Stimulated activated CD8-positive, alpha-beta memory T cell treated with anti-CD3 and anti-CD28 coated beads, Interleukin-4, amount 100 ng/mL, for 4 hours (primary cell): ENCODE measurements at places on chromosomes 3 and 15.

- DNase-seq: no peak
Observed at GRCh38 chr3:65497236-65497635, 541.5 kb downstream of the MAGI1 start.

DNA sequence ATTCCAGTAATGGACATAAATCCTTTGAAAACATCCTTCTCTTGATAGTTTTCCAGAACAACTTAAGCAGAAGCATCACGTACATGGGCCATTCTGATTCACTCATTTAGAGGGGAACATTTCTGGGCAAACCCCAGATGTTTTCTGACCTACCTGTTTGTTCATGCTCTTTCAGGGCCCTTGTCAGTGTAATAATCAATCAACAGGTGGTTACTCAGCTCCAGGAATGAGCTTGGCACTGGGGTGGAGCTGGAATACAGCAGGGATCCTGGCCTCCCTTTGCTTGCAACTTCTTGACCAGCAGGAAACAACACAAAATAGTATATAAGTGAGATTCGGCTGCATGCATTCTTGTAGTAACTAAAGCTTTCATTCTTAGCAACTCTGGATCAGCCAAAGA lies 9.2 kb upstream of the UBE2E1 start:
- no peak for DNase-seq

- no peak for DNase-seq
Observed at GRCh38 chr15:74367296-74367854, at the start of gene CYP11A1. Gene CYP11A1 (minus strand): TSS chr15:74367646. CDS start chr15:74367585, 61 bp downstream.

DNA sequence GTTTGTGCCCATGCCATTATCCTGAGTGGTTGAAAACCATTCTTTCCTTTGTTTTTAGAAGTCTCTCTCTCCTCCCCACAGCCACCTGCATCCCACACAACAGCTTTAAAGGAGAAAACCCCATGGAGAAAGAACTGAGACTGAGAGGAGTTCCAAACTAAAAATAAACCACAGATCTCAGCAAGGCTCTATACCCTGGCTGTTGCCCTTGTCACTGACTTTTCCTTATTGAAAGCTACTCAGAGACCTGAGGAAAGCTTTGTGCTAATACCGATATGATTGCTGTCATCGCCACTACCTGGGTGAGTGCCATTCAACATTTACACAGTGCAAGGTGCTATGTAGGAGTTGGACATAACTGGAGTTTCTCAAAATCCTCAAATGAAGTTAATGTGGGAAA lies 55.5 kb upstream of the RASGRP1 start:
- DNase-seq: no peak

DNA sequence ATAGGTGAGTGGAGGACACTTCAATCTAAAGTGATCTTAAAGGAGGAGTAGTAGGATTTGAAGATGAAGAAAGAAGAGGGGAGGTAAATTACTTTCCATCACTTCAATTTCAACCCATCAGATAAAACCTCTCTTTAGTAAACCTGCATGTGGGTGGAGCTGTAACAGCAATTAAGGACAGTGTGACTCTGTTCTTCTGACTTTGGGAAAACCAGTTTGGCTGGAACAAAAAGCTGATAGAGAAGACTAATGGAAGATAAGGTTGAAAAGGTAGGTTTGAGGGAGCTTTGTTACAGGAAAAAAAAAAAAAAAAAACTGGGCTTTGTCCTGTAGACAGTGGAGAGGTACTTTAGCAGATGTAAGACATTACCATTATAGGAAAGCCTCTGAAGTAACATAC lies 4.5 kb upstream of the GSK3B start:
- no peak for DNase-seq

DNA sequence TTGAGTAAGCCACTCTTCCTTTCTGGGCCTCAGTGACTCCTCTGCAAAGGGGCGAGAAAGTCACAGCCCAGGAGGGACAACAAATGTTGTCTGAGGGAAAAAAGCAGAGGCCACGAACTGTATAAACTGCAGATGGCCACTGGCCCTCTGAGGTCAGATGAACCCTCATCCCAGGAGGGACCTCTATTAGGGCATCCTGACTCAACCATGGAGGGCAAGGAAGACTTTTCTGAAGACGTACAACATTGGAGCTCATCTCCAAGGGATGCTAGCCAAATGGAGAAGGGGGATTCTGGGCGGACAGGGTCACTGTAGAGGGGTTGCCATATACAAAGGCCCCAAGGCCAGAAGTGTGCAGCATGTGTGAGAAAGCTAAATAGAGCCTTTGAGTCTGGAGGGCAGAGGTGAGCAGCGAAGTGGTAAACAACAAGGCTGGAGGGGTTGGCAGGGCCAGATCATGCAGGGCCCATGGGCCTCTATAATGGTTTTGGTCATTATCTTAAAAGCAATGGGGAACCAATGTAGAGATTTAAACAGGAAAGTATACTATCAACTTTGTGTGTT lies 16.7 kb downstream of the GRAMD2A start:
- no peak for DNase-seq

- no peak for DNase-seq
Observed at GRCh38 chr15:34373951-34374350, 7.0 kb upstream of the LPCAT4 start.

DNA sequence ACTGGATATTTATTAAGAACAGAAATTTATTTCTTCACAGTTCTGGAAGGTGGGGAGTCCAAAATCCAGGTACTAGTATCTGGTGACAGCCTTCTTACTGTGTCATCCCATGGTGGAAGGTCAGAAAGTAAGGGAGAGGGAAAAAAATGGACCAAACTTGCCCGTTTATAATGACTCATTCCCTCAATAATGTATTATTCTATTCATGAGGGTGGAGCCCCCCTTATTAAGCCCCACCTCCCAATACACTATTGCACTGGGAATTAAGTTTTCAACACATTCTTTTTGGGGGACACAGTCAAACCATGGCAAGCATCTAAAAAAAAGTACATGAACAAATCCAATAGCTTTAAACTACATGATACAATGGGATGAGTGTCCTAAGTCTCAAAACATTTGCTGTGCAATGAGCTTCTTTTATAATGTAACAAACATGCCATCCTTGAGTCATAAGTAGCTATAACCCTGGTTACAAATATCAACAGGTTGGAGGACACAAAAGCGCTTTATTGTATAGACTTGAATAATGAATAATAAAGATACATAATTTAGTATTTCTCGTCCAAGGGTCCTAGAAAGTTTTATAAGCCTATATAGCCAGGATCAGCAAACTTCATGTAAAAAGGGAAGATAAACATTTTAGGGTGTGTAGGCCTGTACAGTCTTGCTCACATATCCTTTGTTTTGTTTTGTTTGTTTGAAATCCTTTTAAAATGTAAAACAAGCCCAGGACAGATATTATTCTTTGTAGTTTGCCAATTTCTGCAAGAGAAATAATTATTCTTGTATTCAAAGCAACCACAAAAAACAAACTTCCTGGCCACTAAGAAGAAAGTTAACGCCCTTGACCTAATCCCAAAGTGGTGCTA lies 160.6 kb upstream of the RAP2B start:
- no peak for DNase-seq

DNA sequence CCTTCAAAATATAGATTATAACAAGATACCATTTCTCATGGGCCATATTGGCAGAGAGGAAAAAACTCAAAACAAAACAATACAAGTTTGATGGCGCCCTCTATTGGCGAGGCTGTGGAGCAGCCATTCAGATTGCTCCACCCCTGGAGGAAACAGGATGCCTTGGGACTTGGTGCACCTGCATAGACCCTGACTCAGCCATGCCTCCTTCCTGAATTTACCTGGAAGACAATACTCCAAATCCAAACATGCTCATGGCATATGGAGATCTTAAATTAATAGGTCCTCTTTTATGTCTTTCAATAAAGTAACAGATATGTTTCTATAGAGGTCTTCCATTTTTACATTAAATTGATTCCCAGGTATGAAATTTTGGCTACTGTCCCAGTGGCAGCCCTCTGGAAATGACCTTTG lies 90.0 kb downstream of the APBA2 start:
- DNase-seq: no peak

DNA sequence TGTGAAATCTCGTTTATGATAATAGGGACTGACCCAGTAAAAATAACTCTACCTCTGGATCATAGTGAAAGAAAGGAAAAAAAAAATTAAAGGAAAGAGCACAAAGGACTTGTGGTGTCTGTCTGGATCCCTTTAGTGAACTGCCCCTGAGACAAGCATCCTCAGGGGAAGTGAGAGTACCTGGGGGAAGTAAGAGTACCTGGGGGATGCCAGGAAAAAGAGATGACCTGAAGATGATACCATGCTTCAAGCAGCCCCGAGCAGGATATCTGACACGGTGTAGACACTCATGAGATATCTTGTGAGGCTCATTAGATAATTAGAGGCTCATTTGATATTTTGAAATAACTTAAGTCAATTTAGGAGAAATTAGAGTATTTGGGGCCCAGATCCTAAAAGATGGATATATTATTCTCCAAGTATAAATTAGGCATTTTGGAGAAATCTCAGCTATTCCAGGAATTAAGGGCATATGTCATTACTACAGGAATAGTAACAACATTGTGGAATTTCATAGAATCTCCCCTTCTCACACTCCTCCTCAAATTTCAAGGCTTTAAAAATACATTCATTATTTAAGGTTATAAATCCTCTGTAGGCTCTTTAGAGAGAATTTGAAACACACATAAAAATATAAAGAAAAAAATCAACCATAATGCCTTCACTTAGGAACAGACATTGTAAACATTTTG lies 36.3 kb upstream of the PSMD6 start:
- DNase-seq: no peak

- DNase-seq: no peak
Observed at GRCh38 chr15:56207711-56208110, 36.0 kb downstream of the RFX7 start.

DNA sequence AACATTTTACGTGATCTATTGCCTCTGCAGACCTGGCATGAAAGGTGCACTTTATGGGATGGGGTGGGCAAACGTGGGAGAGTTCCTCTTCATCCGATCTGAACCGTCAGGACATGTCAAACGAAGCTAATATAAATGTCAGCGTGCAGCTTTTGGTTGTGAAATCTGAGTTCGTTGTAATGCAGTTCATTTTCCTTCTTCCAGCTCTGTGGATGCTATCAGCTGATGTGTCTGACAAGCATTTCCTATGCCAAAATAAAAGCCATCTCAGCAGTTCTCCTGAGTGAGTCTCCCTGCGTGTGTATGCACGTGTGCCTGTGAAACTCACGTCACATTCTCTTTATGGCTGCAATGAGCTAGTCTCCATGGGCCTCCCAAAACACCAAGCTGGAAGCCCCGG lies 512.3 kb downstream of the MCTP2 start:
- DNase-seq: no peak

- DNase-seq: no peak
Observed at GRCh38 chr15:31234815-31235214, 91.8 kb upstream of the KLF13 start.

GRCh38 chr3:112635674-112636073 lies 5.3 kb downstream of the CCDC80 start:
- DNase-seq: no peak

DNA sequence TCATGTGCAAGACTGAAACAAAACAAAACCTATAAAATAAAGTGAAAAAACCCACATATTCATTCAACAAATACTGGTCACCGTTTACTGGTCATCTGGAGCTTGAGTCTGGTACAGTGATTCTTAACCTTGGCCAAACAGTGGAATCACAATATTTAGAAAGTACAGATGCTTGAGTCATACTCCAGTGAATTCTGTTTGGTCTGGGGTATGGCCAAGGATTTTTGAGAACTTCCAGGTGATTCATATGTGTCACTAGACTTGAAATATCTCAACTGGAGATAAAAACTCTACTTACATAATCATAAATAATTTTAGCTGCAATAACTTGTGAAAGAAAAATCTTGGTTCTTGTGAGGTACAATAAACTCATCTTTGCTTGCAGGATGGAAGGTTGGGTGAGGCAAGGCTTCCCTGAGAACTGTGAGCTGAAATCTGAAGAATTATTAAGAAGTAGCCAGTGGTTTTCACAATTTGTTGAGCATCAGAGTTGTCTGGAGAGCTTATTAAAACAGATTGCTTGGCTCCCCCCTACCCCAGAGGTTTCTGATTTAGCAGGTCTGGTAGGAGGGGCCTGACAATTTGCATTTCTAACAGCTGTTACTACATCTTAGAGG lies 9.6 kb downstream of the NEK11 start:
- no peak for DNase-seq

DNA sequence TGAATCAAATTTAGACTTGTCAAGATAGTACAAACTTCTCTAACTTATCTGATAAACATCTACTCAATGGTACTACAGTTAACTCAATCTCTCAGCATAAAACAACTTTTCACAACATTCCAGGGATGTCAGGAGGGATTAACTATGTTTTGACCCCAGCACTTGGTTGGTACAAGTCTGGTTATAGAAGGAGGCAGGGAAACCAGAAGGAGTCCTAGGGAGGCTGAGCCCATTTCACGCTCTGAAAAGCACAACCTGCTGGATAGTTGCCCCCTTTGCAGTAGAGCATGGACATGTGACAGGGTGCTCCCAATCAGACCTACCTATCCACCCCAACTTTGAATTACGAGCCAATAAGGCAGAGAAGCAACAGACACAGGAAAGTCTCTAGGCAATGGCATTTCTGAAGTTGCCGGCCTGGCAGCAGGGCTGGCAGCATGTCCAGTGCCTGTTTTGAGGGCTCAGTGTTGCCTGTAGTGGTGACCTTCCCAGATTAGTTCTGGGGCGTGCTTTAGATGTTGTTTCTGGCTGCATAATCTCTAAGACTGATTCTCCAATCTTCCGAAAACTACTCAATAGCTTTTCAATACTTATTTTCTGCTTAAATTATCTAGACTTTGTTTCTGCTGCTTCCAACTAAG lies 8.2 kb downstream of the ANKUB1 start:
- DNase-seq: no peak

DNA sequence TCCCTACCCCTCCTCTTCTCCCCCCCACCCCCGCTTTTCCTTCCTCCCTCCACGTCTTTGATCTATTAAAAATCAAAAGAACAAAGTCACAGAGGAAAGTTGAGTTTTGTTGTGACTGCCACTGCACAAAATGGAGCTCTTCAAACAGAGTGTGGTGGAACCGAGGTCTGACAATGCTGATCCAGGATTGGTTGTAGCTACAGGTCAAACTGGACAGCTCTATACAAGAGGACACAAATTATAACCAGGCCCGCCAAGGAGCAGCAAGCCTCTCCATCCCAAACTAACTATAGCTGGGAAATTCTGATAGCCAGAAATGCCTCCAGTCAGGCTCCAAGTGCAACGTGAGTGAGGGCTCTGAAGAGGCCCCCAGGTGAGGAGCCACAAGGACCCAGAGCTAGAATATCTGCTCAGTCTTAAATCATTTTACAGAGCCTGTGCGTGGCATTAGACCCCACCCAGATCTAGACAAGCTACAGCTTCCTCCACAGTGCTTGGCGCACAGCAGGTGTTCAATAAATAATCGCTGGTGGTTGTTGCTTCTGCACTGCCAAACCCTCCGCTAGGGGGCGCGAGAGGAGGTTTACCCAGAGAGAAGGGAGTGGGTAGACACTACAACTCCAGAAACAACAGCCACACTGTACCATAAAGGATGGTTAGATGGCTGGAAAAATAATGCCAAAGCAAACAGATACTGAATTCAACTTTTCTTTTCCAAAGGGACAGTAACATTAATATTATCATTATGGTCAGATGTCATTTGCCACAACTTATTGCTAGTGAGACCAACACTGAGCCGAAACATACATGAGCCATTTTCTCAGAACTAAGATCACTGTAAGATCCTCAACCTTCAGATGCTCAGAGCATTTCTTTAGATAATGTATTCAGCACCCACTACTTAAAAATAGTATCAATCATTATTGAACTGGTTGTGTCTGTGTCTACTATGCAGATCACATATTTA lies 44.6 kb downstream of the ZIC4 start:
- DNase-seq: no peak
